Activated T-cell treated with anti-CD3 and anti-CD28 coated beads, Interleukin-2, amount 50 U/mL, for 48 hours (primary cell): ENCODE measurements at places on chromosomes 2 and 18.

GRCh38 chr18:58359218-58359617 is 269.7 kb downstream of the ALPK2 start:
- DNase-seq: no peak

DNA sequence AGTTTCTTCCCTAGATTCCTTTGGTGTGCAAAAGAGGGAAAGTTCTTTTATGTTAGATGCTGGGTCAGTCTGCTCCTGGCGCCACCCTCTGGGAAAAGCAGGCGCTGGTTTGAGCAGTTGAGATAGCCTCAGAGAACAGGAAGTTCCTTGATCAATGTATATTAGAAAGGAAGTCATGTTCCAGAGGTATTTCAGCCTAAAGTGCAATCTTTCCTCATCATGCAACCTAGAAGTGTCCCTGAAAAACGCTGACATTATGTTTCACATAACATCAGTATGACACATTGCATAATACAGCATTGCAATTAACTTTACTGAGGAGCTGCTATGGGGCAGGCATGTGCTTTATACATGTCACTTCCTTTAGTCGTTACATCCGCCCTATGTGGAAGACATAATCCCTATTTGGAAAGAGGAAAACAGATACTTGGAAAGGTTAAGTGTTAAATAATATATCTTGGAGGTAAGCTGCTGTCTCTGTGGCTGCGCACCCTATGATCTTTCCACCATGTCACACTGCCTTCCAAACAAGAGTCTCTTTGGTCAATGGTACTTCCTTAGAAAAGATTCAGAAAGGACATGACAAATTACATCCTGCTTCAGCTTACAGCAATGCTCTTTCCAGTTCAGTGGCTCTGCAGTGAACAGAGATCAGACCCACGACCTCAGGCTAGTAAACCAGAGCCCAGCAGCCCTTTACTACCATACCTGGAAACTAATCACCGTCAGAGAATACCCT is 369.7 kb downstream of the RAD51AP2 start:
- DNase-seq: no peak

- DNase-seq: peak; percentile 82
Measured at GRCh38 chr2:61426267-61426897, 44.5 kb downstream of the USP34 start.

DNA sequence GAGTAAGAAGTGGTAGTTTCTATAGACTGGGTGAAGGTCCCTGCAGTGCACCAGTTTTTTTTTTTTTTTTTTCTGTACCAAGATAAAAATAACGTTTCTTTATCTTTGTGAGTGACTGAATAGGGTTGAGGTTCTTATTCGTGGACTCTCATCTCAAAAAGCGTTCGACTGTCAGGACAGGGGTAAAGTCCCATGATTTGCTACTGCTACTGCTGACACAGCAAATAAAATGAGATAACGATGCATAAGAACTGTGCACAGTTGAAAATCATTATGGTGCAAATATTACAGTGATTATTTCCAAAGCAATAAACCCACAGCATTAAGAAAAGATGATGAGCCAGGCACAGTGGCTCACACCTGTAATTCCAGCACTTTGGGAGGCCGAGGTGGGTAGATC is 482.0 kb upstream of the CHST9 start:
- DNase-seq: no peak

DNA sequence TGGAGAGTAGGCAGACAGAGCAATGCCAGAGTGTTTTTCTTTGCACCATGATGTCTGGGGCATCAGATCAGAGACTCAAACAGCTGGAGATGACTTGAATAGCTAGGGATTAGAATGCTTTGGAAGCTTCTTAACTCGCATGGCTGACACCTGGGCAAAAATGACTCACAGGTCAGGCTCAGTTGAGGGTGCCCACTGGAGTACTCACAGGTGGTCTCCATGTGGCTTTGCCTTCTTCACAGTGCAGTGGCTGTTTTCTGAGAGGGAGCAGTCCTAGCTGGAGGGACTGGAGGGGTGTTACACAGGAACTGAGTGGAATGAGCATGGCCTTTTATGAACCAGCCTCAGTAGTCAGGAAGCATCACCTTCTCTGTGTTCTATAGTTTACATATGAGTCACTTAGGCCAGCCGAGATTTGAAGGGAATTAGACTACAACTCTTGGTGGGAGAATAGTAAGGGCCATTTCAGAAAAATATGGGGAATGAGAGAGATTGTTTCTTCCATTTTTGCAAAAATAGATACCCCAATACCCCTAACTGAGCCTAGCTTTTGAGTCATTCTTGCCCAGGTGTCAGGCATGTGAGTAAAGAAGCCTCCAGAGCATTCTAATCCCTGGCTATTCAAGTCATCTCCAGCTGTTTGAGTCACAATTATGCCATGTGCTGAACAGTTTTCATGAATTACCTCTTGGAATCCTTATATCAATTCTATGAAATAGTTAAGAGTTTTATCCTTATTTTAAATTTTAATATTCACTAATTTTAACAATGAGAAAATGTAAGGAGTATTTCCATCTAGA is 7.1 kb upstream of the PPP1R1C start:
- no peak for DNase-seq

DNA sequence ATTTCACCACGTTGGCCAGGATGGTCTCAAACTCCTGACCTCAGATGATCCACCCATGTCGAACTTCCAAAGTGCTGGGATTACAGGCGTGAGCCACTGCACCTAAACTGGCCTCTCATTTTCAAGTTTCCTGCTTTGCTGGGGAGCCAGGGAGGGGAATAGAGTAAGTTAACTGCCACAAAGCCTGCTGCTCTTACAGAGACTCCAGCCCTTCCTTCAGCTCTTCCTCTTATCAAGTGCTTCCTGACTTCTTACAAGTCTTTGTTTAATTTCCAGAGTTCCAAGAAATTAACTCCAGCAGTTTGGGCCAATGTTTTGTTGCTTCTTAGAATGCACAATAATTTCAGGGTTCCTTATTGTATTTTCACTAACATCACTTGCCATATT is 24.3 kb upstream of the UBE2F start:
- DNase-seq: no peak

GRCh38 chr2:79375817-79376216 is 137.0 kb upstream of the CTNNA2 start:
- DNase-seq: no peak

GRCh38 chr18:43170586-43170985 is 55.1 kb upstream of the RIT2 start:
- DNase-seq: no peak

- peak; percentile 63 for DNase-seq
Measured at GRCh38 chr2:54560146-54560881, 104.2 kb downstream of the SPTBN1 start.

DNA sequence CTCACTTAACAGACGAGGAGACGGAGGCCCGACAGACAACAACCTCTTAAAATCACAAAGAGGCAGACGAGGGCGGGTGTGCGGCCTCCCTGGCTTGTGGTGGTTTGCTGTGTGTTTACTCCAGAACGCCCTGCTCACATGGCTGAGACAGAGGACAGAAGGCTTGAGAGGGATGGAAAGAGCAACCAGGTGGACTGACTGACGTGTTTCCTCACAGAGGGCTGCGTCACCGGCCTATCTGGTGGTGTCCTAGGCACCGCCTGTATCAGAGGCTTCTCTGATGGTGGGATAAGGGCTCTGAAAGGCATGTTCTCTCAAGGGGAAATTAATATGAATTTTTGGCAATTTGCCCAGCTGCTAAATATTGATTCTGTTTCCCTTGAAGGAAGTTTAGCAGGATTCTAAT is 47.0 kb upstream of the RALBP1 start:
- DNase-seq: no peak

- DNase-seq: no peak
Measured at GRCh38 chr2:187037310-187037709, 188.3 kb upstream of the ZSWIM2 start.

DNA sequence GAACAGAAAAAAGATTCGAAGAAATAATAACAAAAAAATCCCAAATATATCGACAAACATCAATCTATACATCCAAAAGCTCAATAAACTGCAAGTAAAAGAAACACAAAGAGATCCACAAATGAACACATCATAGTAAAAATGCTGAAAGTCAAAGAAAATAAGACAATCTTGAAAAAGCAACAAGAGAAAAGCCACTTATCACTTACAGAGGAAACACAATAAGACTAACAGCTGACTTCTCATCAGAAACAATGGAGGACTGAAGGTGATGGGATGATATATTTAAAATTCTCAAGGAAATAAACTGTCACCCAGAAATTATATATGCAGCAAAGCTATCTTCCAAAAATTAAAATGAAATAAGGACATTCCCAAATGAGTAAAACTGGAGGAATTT is 140.3 kb downstream of the NDUFA10 start:
- DNase-seq: no peak

- no peak for DNase-seq
Measured at GRCh38 chr18:63207143-63207790, 112.3 kb downstream of the BCL2 start.

GRCh38 chr18:11927497-11927896 is 19.4 kb upstream of the MPPE1 start:
- DNase-seq: no peak

DNA sequence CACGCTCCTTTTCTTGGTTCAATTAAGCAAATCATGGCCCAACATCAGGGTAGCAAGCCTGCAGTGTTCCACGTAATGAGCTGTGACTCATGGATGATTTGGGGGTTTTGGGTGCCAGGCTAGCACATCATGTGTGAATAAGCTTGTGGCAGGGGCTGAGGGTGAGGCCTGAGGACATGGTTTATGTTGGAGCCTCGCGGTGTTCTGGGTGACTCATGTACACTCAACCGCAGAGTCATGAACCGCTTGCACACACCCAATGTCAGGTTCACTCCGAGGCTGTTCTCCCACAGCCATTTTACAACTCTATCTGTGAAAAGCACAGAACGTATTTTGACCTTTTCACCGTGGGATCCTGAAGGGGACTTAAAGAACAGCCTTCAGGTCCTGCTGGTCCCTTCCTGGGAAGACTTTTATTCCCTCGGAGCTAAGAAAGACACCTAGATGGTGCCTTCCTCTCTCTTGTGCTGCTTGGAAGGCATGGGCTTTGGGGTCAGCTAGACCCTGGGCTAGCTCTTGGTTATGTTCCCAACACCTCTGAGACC is 139.9 kb upstream of the ZEB2 start:
- peak; percentile 53 for DNase-seq

DNA sequence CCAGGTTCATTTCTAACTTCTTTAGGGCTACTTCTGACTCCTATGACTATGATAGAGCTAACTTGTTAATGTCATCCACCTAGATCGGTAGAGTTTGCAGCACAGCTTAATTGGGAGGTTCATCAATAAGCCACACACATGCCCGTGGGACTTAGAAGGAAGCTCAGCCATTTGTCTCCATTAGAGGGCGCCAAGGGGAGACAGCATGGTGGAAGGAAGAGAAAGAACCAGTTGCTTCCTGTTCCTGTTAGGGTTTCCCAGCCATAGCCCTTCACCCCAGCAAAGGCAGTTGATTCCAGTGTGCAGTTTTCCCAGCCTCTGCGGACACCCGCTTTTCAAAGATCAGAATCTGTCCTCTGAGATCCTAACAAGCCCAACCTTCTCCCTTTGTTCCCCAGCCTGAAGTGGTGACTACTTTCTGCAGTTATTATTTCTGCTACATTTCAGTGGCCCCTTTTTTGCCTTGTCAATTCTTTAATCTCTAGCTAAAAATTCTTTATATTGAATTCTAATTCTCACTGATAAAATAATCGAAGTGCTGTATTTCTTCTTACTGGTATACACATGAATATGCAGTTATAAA is 30.3 kb downstream of the MAIP1 start:
- peak; percentile 69 for DNase-seq

DNA sequence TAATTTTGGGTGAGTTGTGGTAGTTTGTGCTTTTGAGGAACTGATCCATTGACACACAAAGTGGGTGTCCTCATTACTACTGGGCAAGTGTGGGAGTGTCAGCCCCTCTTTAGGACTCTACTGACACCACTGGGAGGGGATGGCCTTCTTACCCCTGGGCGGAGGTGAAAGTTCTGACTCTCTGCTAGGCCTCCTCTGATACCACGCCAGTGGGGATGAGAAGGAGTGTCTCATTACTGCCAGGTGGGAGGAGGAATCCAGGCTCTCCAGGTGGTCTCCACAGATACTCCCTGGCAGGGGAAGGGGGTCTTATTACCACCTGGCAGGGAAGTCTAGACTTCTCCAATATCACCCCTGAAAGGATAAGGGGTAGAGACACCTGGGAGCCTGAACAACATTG is 9.1 kb downstream of the LCLAT1 start:
- DNase-seq: no peak

DNA sequence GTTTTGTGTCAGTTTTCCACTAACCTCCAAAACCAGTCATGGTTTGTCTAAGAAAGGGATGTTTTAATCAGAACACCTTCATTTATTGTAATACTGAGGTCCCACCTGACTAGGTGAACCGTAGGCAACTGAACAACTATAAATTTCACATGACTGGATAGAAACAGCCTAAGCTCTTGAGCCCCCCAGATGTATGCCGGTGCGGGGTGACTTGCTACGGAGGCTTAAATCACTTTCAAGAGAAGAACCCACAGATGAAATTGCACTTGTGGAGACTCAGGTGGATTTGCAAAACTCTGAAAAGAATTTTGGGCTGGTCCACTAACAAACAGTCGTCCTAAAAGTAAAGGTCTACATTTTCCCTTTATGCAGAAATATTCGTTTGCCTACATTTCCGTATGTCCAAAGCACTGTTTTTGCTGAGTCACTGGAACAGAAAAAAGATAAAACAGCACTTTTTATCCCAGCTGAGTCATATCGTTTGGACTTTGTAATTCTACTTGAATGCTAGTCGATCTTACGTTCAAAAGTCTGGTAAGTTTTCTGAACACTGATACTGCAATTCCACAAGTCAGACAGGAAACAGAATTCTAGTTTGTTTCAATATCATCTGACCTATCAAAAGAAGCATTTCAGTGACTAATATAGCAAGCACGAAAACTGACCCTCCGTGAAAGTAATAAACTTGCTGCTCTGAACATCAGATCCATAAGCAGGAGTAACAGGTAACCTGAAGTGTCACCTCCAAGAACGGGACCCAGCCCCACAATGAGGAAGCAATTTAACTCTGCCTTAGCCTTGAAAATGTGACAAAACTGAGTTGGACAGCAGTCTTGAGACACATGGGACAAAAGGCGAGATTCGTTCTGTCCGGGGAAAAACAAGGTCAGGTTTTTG is 18.1 kb downstream of the ZNF516 start:
- no peak for DNase-seq

DNA sequence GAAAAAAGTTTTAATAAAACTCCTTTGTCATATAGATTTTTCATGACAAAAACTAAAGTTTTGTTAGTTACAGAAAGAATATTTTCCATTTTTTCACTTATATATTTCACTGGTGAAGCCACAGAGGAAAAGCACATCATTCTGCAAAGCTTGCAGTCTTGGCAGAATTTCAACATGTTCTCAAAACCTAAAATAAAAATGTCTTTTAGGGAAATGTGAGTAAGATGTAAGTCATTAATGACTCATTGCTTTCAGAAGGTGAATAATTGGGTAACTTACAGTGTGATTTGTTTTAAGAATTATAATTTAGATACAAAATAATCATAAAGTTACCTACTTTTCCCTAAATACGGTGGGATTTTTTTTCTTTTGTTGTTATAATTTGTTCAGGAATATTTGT is 43.4 kb upstream of the TNFRSF11A start:
- no peak for DNase-seq

GRCh38 chr2:164574931-164575330 is 46.4 kb downstream of the GRB14 start:
- DNase-seq: no peak

- DNase-seq: no peak
Measured at GRCh38 chr2:9594366-9595054, 36.3 kb downstream of the YWHAQ start.
